ENCODE measurements at places on chromosomes 12 and 14.
A peak's percentile ranks its signal among the peaks of the same experiment; 100 is the strongest.

DNA sequence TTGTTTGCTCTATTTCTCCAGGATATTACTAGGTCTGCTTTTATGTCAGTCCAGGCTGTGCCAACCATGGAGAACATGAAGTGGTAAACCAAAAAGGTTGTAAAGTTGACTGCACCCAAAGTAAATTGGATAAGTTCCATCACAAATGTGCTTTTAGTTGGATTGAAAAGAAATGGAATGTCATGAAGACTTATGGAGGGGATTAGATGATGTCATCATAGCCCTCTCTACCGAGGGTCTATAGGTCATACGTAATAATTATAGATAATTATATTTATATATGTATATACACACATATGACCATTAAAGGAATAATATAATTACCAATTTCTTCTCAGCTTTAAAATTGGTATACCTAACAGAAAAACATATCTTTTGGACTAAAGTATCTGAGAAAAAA lies 714.9 kb downstream of the NOVA1 start:
- DNase-seq = no peak

DNA sequence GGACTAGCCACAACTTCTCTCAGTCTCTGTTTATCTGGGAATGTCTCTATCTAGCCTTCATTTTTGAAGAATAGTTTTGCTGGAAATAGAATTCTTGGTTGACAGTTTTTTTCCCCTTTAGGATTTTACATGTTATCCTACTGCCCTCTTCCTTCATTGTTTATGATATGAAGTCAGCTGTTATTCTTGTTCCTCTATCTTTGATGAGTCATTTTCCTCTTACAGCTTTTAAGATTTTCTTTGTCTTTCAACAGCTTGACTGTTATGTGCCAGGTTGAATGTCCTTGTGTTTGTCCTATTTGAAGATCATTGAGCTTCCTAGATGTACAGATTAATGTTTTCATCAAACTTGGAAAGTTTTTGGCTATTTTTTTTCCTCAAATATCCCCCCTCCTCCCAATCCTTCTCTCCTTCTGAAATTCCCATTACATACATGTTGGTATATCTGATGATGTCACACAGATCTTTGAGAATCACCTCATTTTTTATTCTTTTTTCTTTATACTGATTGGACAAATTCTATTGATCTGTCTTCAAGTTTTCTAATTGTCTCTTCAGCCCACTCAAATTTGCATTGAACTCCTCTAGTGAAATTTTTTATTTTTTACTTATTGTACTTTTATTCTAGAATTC lies 4.5 kb upstream of the GOLGA5 start:
- DNase-seq = no peak

GRCh38 chr14:74144789-74145188 lies 60.0 kb downstream of the LIN52 start:
- no peak for DNase-seq

- no peak for DNase-seq
Measured at GRCh38 chr14:31194661-31195060, 12.9 kb downstream of the HECTD1 start.

DNA sequence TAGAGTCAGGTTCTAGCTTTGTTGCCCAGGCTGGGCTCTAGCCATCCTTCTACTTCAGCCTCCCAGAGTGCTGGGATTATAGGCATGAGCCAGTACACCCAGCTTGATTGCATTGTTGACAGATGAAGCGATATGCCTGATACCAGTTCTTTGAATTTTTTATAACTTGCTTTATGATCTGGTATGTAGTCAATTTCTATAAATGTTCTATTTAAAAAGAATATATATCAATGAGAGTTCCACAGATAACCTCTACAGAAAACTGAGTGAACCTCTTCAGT lies 99.8 kb downstream of the DIP2B start:
- DNase-seq = no peak

- DNase-seq = no peak
Measured at GRCh38 chr12:389142-390096, at the start of gene KDM5A. KDM5A (minus strand) TSS chr12:389320; CDS start chr12:389091, 229 bp downstream.

GRCh38 chr14:73358187-73358586 lies 100.2 kb downstream of the NUMB start:
- no peak for DNase-seq

DNA sequence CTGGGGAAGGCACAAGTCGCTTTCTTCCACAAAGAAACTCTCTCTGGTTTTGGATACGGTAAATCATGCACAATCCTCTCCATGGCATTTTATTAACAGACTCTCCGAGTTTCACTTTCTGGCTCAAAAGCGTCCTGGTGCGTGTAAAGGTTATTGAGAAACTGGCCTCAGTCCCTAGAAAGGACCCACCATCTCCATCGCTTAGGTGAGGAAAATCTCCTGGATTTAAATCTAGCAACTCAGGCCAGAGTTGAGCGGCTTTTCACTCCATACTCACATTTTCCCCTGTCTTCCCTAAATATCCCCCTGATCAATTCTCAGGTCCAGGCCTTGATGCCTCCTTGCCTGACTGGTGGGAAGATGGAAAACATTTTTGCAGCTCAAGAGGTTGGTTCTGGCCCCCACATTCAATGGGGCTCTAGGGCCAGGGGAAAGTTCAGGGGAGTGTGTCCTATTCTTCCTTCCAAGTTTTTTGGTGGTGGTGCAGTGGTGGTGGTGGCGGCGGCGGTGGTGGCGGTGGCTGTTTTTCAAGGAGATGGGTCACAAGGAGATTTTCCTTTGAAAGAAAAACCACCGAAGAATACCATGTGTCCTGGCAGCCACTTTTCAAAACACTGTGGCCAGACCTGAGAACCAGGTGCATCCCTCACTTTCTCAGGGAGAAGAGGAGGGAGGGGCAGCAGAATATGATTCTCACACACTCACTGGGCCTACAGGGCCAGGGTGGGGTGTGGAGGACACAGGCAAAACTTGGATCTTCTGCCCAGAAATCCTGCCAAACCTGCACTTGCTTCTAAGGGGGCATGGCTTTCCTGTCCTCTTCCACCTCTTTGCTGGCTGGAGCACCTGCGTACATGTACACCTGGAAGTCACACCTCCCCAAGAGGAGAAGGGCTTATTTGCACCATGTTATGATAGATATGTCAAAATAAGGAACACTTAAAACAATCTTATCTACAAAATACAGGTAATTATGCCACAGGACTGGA lies 46.7 kb upstream of the PNMA1 start:
- no peak for DNase-seq

DNA sequence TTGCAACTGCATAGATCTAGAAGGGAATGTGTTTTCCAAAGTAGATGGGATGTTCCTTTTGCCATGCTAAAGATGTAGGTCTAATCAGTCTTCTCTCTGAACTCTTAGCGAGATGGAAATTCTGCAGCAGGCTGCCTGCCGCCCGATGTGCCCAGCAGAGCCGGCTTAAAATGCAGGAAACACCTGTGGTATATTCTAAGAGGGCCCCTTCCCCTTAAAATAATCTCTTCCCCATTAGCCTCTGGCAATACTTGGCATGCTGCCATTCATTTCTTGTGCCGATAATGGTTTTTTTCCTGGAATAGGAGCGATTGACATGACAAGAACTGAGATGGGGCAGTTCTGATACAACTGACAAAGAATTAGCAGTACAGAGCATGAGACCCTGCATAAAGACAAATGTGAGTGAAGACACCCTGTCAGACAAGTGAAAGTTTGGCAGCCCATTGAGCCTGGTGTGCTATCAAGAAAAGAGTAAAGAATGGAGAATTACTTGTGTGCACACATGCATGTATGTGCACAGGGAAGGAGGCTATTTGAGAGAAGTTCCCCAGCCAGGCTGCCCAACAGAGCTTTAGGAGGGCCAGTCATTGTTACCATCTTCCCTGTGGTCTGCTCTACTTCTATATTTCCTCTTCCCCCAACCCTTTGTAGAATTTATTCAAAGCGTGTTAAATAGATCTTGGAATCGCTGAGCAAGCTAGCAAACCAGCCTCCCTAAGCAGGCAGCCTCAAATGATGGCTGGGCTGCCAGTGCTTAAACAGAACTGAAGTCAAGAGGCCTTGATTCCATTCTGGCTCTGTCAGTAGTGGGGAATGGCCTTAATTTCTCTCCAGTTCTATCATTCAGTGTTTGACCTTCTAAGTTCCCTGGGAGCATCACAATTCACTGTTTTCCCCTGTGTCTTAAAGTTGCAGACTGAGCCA lies 29.6 kb upstream of the NTF3 start:
- no peak for DNase-seq

DNA sequence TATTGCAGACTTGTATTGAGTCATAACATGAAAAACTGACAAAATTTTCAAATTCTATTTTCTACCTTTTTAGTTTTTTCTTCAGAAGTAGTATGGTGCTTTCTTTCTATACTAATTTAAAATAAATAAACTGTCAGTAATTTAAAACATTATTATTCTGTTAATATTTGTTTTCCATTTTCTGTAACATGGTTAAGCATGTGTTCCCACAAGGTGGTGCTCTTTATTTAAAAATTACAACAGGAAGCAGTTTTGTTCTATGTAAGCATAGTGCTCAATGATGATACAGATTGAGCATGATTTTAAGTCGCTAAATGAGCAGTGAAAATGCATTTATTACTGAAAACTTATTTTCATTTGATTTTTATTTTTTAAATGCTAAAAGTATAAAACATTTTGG lies 114.6 kb downstream of the PPFIA2 start:
- peak; percentile 59 for DNase-seq

GRCh38 chr14:101108579-101109346 lies 205.2 kb upstream of the RTL1 start:
- no peak for DNase-seq

DNA sequence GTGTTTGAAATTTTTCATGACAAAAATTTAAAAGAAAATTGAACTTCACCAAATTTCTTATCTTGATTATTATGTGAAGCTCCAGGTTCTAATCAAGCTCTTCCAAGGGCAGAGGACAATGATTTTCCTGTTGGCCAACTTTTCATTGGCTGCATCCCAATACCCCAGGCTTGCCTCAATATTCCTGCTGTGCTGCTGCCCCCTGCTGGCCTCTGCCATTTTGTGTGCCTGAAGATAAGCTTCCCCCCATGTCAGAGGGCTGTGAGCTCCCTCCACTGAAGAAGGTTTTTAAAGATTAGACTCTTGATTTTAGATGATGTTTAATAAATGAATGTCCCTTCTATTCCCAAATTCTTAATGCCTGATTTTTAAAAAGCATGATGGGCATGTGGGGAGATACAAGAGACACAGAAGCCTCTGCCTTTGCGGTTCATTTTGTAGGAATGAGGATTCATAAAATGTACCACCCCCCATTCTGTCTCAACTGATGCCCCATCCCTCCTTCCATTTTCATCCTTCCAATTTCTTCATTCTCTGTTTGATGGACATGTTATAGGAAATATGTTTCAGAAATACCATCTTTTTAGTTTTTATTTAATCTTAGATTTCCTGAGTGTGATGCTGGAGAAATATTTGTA lies 76.7 kb upstream of the RGS6 start:
- peak; percentile 23 for DNase-seq

- no peak for DNase-seq
Measured at GRCh38 chr14:100494645-100495044, 92.6 kb downstream of the BEGAIN start.

DNA sequence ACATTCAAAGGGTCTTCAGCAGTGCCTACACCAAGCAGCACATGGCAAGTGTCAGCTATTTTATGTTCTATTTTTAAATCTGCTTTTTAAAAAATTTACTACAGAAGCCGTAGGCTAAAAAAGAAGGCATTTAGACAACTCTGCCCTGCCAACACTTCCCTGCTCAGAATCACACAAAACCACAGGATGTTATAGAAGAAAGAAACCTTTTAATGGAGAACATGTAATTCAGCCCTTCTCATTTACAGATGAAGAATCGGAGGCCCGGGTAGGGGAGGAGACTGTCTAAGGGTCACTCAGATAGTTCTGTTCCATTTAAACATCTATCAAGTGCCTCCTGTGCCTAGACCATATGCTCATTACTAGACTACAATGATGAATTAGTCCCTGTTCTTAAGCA lies 171.8 kb upstream of the NTF3 start:
- no peak for DNase-seq

DNA sequence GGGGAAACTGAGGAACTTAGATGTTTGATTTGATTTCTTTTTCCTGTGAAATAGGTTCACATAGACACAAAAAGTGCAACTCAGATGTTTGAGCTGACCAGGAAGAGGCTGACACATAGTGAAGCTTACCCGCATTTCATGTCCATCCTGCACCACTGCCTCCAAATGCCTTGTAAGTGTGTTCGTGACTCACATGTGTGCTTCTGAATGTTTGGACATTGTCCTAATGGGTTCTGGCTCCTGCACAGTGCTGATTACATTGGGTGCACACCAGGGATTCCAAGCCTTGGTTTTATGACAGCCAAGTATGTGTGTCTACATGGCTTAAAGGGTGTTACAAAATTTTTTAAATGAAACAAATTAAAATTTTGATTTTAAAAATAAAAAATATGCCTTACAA lies 137.4 kb downstream of the DAAM1 start:
- no peak for DNase-seq

DNA sequence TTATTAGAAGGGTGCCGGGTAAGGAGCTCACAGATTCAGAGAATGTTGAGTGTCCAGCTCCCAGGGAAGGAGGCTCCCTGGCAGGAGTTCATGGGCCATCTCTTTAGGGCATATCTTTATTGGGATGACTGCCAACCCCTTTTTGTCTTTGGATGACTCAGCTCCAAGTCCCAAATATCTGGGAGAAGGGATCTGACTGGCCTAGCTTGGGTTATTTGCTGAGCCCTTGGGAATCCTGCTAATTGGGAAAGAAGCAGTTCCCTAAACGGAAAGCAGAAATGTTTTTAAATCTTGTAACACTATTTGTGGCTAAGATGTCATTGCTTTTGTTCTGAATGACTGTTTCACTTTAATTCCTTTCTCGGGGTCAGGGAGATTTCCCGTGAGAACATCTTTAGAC lies 12.6 kb downstream of the DDX55 start:
- no peak for DNase-seq

GRCh38 chr12:50302686-50303085 lies 19.4 kb upstream of the LIMA1 start:
- no peak for DNase-seq

GRCh38 chr12:53749986-53750811 lies 1.6 kb downstream of the CISTR start:
- DNase-seq = no peak

- no peak for DNase-seq
Measured at GRCh38 chr14:92538412-92538985, 24.9 kb downstream of the RIN3 start.

DNA sequence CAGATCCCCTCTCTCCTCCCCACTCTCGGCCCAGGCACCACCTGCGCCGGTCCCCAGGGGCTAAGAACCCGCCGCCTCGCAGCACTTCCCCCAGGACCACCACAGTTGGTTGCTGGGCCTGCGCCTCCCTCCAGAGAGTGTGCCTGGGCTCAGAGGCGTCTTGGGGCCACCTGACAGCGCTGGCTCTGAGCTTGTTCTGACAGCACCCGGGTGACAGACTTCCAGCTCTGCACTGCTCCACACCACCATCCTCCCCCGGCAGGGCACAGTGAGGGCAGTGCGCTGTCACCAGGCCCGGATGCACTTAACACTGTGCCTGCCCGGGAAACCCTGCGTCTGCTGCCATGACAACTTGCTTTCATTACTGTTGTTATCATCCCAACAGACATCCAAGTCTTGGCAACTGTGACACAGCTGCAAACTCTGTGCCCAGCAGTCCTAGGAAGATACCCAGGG lies 6.6 kb downstream of the BRF1 start:
- DNase-seq = no peak

DNA sequence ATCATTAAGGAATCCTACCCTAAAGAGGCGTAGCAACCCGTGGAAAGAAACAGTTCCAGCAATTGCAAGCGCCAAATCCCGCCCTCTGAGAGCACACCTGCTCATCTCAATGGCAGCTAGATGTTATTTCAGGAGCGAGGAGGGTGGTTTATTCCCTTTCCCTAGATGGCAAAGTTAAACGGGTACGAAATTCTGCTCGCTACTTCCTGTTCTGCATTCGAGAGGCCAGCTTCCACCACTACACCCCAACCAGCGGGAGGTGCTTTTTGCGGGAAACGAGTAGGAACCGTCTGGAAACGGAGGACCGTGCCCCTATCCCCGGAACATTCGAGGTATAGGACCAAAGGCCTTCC lies 536 bp downstream of the VPS29 start:
- DNase-seq = peak; percentile 59

All from AML-193 (cell line).